Naive thymus-derived CD4-positive, alpha-beta T cell (primary cell): ENCODE measurements at places on chromosomes 6 and 20. TPM values are rescaled to one million over a fixed set of nuclear protein-coding genes. Genes with fewer than 3 reads are reported as not detected.

- DNase-seq, result no peak
- no peak overlapping the region for H3K4me3 ChIP-seq
- no peak overlapping the region for H3K27ac ChIP-seq
- H3K36me3 ChIP-seq, result no peaks in the 10 kb centered on the region
These were observed 68.4 kb upstream of the PHACTR1 start for GRCh38 chr6:12648171-12648570.

- no peak for DNase-seq
- no peak overlapping the region for H3K4me3 ChIP-seq
- no peak overlapping the region for H3K27ac ChIP-seq
- H3K36me3 ChIP-seq, result no peaks in the 10 kb centered on the region
- no peaks in the 10 kb centered on the region for H3K4me1 ChIP-seq
- H3K27me3 ChIP-seq, result no peaks in the 10 kb centered on the region
These were observed 8.8 kb downstream of the CDKAL1 start for GRCh38 chr6:20542927-20543602.

GRCh38 chr20:9458138-9458796 is 56.1 kb upstream of the LAMP5 start:
- DNase-seq, result no peak
- no peak overlapping the region for H3K27ac ChIP-seq
- H3K4me3 ChIP-seq, result no peak overlapping the region

- DNase-seq, result no peak
- no peaks in the 10 kb centered on the region for H3K27me3 ChIP-seq
- peak overlapping the region; percentile 46 for H3K27ac ChIP-seq
- peaks cover 48% of the 10 kb centered on the region for H3K36me3 ChIP-seq
- H3K4me3 ChIP-seq, result no peak overlapping the region
These were observed 32.2 kb downstream of the PRPH2 start for GRCh38 chr6:42690151-42690702.

DNA sequence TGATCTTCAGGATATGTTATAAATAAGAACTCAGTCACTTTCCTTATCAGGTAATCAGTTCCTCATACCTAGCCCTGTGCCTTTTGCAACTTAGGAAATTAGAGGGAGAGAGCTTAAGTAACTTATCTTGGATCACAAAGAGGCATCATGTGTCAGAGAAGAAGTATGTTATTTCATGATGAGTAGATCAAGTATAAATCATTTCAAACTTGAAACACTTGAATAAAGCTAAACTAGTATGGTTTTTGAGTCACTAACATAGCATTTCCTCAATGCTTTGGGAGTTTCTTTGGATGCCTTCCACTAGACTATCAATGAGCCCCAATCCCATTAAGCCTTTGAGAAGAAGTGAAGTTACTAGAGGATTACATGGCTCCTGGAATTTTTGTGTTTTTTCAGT is 102.6 kb upstream of the TNFAIP3 start:
- no peaks in the 10 kb centered on the region for H3K36me3 ChIP-seq
- H3K27me3 ChIP-seq, result no peaks in the 10 kb centered on the region
- no peak overlapping the region for H3K4me3 ChIP-seq
- DNase-seq, result no peak
- H3K4me1 ChIP-seq, result peaks cover 10% of the 10 kb centered on the region

GRCh38 chr6:47438481-47439347 is 38.9 kb upstream of the CD2AP start:
- no peaks in the 10 kb centered on the region for H3K4me1 ChIP-seq
- no peaks in the 10 kb centered on the region for H3K36me3 ChIP-seq
- no peaks in the 10 kb centered on the region for H3K27me3 ChIP-seq
- no peak overlapping the region for H3K27ac ChIP-seq
- no peak overlapping the region for H3K4me3 ChIP-seq

DNA sequence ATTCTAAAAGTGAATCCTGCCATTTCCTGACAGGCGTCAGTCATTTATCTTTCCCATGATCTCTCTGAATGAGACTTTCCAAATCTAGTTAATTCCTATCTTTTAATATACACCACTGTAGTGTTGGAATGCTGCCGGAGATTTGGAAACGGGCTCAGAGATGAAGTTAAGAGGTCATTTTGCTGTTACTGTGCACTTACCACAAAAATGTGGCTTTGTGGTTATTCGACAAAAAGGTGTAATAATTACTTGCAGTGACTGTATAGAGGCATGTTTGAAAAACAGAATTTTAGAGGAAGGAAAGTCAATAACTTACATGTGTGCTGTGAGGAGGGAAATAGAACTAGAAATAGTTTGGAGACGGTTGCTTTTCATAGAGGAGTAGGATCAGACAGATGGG is 460.2 kb upstream of the BTBD3 start:
- no peaks in the 10 kb centered on the region for H3K27me3 ChIP-seq
- H3K36me3 ChIP-seq, result no peaks in the 10 kb centered on the region
- no peaks in the 10 kb centered on the region for H3K4me1 ChIP-seq
- H3K27ac ChIP-seq, result no peak overlapping the region

DNA sequence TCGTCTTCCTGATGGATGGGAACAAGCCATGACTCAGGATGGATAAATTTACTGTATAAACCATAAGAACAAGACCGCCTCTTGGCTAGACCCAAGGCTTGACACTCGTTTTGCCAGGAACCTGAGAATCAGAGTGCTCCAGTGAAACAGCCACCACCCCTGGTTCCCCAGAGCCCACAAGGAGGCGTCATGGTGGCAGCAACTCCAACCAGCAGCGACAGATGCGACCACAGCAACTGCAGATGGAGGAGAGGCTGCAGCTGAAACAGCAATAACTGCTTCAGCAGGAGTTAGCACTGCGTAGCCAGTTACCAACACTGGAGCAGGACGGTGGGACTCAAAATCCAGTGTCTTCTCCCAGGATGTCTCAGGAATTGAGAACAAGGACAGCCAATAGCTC is 100.9 kb upstream of the SAMD5 start:
- DNase-seq, result no peak
- H3K27me3 ChIP-seq, result no peaks in the 10 kb centered on the region
- H3K27ac ChIP-seq, result no peak overlapping the region
- no peaks in the 10 kb centered on the region for H3K4me1 ChIP-seq
- H3K4me3 ChIP-seq, result no peak overlapping the region

- H3K36me3 ChIP-seq, result no peaks in the 10 kb centered on the region
- H3K27me3 ChIP-seq, result no peaks in the 10 kb centered on the region
- H3K4me3 ChIP-seq, result no peak overlapping the region
- DNase-seq, result no peak
- H3K27ac ChIP-seq, result no peak overlapping the region
- H3K4me1 ChIP-seq, result no peaks in the 10 kb centered on the region
These were observed 173.8 kb downstream of the ZNF217 start for GRCh38 chr20:53419693-53420460.

DNA sequence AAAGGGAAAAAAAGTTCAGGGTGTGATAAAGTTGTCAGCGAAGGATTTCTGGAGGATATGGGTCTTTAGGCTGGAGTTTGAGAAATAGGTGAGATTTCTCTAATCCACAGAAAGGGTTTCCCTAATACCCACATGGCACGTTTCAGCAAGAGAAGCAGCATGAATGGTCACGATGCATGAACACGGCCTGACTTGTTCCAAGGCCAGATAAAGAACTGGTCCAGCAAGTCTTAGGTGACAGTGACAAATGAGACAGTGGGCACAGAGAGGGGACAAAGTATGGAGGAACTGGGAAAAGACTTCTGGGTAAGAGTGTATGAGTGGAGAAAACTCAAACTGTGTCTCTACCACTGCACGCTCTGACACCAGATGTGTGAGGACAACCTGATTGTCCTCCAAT is 262.0 kb upstream of the FOXQ1 start:
- no peak overlapping the region for H3K4me3 ChIP-seq
- H3K27ac ChIP-seq, result no peak overlapping the region
- no peaks in the 10 kb centered on the region for H3K27me3 ChIP-seq
- no peaks in the 10 kb centered on the region for H3K4me1 ChIP-seq
- DNase-seq, result no peak

Gene CD109
- total RNA-seq, result 0.54 TPM

Gene NHLRC1
- 0.50 TPM for total RNA-seq

Gene GTSF1L
- 0.36 TPM in 1 of 2 replicates, not detected in the other for total RNA-seq
